Gastrocnemius medialis (tissue), 4 donors: ENCODE measurements at places on chromosomes 2 and 18.

GRCh38 chr2:211329882-211330281 is 773.5 kb downstream of the CPS1 start:
- no peak for DNase-seq

DNA sequence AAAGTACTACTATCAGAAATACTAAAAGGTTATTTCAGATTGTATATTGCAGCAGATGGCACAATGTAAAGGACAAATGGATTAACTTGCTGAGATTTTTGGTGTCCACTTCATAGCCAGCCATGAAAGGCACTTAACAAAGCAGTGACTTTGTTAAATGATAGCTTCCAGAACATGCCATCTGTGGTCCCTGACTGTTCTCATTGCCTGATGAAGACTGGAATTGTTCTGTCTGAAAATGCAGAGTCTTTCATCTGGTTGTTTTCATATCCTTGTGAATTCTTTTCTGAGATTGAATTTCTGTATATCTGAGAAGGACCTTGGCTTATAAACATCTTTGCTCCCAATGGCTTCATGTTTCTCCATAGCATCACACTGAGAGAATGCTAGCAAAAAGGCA is 44.4 kb upstream of the LRRTM1 start:
- DNase-seq: no peak

- no peak for DNase-seq
Observed at GRCh38 chr2:182606728-182607681, 109.1 kb upstream of the DNAJC10 start.

GRCh38 chr2:239462671-239463506 is 62.1 kb upstream of the HDAC4 start:
- no peak for DNase-seq

DNA sequence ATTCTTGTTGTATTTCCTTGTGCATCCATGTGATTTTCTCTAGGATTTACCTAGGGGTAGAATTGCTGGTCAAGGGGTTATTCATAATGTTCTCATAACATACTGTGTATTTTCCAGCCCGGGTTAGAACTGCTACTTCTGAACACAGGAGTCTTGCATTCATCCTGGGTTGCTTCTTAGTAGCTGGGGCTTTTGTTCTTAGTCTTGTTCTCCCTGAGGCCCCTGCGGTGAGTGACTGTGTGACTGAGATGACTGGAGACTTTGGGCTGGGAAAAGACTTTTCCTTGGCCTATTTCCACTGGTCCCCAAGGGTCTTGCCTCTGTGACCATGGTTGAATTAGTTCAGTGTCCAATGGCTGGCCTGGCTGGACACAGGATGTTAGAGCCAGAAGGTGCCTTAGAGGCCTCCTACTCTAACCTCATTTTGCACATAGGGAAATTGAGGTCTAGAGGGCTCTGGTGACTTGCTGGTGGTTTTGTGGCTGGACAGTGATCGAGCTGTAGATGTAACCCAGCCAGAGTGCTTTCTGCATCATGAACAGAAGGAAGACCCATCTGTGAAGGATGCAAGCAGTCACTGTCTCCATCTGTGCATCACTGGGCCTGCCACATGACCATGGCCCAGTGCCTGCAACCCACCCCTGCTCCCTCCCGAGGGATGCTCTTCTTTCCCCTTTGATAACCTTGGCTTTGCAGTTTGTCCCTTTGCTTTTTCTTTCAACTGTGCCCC is 233.3 kb downstream of the FHOD3 start:
- DNase-seq: no peak
